ENCODE measurements at places on chromosomes 4 and X. TPM values are rescaled to one million over a fixed set of nuclear protein-coding genes. Genes with fewer than 3 reads are reported as not detected.

- peak; percentile 86 for DNase-seq
Observed at GRCh38 chr4:69760455-69760854, at the start of gene SULT1B1. TSS of gene SULT1B1 (minus strand) at chr4:69760620. CDS start at chr4:69755217, 5,403 bp downstream.

The CTAG1A gene
- not detected for total RNA-seq

GRCh38 chrX:11787564-11787963 is 29.5 kb downstream of the MSL3 start:
- DNase-seq = peak; percentile 5

The GYPB gene
- total RNA-seq = not detected

The NLRP2B gene
- not detected for total RNA-seq

GRCh38 chr4:184099000-184099399 is 118.7 kb downstream of the ENPP6 start:
- DNase-seq = no peak

GRCh38 chrX:70436343-70436742 is 8.3 kb upstream of the DLG3 start:
- DNase-seq = no peak

The RIBC1 gene
- total RNA-seq = 0.70 TPM

DNA sequence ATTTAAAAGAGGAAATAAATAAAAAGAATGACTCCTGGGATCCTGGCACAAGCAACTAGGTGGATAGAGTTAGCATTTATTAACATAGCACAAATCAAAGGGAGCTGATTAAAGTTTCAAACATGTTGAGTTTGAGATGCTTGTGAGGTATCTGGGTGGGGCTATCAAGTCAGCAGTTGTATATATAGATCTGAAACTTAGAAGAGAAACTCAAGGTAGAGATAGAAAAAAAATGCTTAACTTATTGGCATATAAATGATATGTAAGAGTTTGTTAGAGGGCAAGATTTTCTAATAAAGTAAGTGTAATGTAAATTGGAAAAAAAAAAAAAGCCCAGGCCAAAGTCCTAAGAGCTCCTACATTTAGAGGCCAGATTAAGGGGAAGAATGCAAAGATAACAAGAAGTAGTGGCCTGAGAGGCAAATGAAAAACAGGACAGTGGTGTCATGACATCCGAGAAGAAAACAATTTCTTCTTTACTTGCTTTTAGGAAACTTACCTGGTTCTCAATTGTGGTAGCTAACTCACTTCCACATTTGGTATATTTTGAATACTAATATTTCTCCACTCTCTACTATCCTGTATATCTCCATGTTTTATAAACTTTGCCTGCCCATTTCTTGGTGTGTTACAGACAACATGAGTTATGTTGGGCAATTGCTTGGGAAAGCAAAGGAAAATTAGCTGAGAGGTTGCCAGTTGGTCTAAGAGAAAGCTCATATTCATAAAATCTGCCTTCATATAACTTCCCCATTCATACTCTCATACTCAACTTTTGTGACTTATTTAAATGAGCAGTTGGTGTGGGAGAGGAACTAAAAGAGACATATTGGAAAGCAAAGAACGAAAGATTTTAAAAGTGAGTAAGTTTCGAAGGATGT is 169.2 kb downstream of the PARM1 start:
- no peak for DNase-seq

The PRAF2 gene
- total RNA-seq = 18.2 TPM

DNA sequence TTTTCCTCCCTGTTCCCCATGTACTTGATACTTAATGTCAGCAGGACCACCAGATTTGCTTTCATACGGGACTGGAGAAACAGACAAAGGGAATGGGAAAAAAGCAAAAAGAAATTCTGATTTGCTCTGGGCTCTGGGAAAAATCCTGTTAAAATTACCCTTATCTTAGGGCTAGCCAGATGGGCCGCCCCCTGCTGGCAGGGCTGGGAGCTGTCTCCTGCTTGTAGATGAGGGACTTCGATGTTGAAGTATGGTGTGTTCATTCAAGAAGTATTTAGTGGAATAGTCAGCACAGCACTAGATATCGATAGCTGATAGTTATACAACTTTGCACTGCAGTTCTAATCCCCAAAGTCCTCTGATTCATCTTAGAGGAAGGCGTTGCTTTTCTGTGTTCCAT is 45.8 kb downstream of the BCORL1 start:
- no peak for DNase-seq

DNA sequence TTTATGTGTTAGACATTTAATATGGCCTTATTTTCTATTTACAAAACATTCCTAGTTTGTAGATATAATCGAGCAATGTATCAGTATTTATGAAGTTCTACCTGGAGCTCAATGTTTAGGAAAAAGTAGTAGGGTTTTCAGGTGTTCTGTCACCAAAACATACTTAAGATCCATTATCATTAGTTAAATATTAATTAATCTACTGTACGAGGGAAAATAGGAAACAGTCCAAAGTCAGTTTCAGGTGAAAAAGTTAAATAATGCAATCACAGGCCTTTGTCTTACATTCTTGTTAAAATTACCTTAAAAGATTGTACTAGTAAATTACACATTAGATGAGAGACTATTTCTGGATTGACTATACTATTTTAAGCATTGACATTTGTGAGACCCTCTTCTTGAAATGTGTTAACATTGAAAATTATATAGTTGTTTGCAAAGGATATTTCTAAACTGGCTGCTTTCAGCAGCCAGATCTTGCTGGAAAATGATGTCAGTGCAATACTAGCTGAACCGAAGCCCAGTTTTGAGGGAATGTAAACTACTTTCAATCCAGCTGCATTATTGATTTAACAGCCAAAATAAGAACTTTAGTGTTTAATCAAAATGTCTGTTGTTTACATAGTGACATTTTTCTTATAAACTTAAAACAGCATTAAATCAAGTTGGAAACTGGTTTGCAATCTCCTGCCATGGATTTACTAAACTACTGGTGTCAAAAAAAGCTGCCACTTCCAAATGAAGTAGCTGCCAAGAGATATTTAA is 19.3 kb downstream of the GUCY1B1 start:
- peak; percentile 46 for DNase-seq

DNA sequence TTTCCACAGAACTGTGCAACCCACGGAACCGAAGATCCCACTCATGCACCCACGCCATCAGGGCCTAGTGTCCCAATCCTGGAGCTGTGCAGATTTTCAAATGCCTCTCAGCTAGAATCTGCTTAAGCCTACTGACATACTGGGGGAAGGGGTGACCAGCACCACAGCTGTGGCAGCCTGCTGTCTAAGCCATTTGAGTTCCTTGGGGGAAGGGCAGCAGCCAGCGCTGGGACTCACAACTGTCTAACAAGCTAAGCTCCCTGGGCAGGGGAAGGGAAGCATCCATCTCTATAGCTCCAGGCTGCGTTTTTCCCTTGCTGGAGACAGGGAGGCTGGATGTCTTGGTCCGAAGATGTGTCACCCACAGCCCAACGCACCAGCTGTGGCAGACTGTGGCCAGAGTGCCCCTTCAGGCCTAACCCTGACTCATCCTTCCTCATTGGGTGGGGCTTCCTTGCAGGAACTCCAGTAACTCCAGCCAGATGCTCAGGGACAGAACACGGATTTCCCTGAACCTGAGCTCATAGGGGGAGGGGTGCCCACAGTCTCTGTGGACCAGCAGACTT is 194.8 kb downstream of the CHRDL1 start:
- DNase-seq = peak; percentile 9

The CT45A3 gene
- not detected for total RNA-seq

The CFAP47 gene
- 0.84 TPM for total RNA-seq

The NXF2B gene
- not detected for total RNA-seq

The BMX gene
- total RNA-seq = not detected

DNA sequence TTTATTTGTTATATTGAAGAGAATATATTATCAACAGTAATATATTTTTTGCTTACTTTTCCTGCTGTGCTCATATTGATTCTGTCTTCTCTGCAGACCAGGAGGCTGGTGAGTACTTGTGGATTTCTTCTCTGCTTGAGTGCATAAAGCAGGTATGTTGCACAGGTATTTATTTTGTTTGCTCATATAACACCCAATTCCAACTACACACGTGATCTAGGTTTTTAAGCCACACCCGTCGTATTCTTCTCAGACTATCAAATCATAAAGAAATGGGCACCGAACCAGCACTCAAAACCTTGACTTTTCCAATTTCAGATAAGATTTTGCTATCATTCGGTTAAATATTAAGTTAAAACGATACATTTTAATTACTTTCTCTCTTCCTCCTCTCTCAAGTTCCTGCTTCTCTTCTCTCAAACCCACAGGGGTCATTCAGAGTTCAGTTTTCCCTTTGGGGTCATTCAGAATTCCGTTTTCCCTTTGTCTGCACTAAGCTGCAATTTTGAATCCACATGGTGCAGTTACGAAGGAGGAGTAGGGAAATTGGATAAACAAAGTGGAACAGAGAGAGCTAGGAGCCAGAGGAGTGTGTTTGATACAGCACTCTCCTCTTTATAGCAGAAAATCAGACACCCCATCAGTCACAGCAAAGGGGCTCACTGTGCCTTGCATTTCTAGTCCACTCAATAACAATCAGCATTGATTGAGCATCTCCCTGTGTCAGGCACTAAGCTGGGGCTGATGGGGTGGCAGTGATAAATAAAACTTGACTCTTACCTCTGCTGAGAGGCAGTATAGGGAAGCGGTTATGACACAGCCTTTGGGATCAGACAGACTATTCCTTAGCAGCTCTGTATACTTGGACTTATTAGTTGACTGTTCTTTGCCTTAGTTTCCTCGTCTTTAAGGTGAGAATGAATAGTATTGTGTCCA is at the start of gene ADH1C:
Gene ADH1C, minus strand, starts transcription at position 145 of the 936 bp plus-strand sequence. Its CDS starts 71 bp downstream, at position 74.
- DNase-seq = peak; percentile 10

The CCSER1 gene
- 2.8 TPM for total RNA-seq

GRCh38 chrX:63506320-63506719 is 155.2 kb upstream of the SPIN4 start:
- peak; percentile 5 for DNase-seq

The SULT1E1 gene
- total RNA-seq = 3.1 TPM

DNA sequence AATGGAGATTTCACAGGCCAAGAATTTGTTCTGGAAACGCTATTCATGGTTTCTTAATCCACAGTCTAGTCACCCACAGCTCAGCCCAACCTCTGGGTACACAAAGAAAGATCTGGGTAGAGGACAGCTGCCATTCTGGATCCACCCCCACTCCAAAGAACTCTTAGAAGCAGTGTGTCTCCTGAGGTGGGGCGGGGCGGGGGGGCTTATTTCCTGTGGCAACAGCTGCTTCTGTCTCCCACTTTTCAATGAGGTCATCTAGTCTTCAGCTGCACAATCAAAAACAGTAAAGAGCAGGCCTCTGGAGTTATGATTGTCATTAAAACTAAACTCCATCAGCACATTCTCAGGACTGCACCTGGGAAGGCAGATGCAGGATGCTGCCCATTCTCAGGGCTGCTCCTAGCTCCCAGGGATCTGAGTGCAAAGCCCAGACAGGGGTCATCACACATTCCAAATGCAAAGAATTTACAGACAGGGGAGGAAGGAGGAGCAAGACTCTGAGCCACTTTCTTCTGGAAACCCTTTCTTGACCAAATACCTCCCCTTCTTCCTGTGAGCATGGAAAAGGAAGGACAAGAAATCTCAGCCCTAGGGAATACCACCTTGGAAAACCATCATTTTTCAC is 207.3 kb downstream of the HS6ST2 start:
- DNase-seq = no peak

The FGG gene
- not detected for total RNA-seq

DNA sequence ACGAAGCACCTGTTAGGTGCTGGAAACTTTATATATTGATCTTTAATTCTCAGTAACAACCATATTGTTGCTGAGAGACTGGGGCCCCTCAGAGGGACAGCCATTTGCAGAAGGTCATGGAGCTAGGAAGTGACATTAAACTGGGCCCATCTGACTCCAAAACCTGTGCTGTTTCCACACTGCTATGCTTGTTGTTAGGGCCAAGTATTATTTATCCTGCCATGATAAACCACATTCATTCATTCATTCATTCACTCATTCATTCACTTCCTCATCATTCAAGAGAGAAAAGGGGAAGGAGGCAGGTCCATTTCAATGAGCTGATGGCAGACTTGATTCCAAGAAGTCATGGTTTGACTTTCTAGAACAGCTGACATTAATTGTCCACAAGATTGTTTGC is 237.4 kb downstream of the STIM2 start:
- no peak for DNase-seq

DNA sequence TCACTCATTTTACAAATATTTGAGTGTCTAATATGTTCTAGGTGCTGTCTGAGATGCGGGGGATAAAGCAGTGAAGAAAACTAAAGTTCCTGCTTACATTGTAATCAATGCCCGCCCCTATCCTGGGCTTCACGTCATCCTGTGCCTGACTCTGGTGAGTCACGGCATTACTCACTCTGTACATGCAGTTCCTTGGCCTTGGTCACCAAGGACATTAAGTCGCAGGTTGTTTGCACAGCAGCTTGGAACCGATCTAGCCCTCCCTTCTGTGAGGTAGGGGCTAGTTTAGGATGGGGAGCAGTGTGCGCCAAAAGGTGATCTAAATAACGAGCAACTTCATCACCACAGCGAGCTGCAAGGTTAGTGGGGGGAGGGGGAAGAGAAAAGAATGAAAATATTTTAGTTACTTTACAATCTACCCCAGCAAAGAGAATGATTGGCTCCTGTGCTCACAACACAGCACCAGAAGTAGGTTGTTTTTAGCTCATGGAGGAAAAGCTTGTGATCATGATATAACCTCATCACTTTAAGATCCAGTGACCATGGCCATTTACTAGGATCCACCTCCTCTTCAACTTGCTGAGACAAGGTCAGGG is 48.0 kb upstream of the HDAC8 start:
- DNase-seq = peak; percentile 88

DNA sequence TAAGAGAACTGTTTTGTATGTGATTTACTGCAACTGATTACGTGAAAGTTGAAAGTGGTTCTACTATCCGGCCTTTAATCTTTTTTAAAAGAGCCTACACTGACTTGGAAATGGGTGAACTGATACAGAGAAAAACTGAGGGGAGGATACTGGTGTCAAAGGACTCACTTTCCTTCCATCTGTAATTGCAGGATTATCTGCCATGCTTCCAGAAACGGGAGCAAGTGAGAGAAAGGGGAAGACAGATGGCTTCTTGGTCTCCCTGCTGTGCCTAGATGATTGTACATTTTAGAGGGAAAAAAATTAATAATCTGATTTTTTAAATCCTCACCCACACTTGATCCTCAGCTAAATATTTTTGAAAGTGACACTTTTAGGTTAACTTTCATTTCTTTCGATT is 88.3 kb upstream of the GRID2 start:
- no peak for DNase-seq

The MAGEA3 gene
- total RNA-seq = 18.1 TPM

The ZNF157 gene
- total RNA-seq = not detected

GRCh38 chrX:128294198-128294597 is 242.0 kb upstream of the ACTRT1 start:
- no peak for DNase-seq

The CENPVL2 gene
- total RNA-seq = not detected
